ENCODE measurements at places on chromosomes 12 and 14.

DNA sequence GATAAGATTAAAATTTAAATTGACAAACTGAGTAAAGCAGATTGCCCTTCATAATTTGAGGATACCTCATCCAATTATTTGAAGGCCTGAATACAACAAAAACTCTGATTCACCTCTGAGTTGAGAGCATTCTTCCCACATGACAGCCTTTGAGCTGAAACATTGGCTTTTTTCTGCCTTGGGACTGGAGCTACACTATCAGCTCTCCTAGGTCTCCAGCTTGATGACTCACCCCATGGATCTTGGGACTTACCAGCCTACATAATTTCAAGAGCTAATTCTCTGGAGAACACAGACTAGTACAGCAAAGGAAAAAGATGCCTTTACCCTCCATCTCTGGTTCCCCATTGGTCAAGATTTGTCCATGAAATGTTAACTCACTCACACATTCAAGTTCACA, 555.1 kb downstream of the FOXG1 start:
- no peak for DNase-seq

- no peak for DNase-seq
Measured at GRCh38 chr14:50758305-50758704, 72.7 kb downstream of the NIN start.

- no peak for DNase-seq
Measured at GRCh38 chr14:58327019-58327418, 28.7 kb downstream of the ARID4A start.

DNA sequence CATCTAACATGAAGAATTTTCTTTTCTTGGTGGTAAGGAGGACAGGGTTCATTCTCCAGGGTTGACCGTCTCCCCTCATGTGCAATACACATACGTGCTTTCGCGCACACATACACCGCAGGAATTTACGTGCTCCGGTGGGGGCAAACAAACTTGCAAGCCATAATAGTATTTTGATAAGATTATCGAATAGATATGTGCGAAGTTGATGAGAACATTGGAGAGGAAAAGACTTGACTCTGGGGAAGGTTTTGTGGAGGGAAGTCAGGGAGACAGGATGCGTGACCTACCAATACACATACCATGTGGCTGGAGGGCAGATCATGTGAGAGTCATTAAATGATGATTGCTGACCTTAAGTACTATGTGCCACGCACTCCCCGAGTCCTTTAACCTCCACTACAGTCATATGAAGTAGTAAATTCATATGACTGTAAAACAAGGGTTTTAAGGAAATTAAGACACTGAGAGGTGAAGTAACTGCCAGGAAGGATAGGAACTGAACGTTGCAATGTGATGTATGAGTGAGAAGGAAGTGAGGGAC, 921 bp downstream of the RAD51B start:
- DNase-seq: peak; percentile 47

GRCh38 chr12:31850268-31850667, 108.9 kb upstream of the RESF1 start:
- no peak for DNase-seq

- no peak for DNase-seq
Measured at GRCh38 chr14:81177225-81177624, 43.5 kb downstream of the GTF2A1 start.

DNA sequence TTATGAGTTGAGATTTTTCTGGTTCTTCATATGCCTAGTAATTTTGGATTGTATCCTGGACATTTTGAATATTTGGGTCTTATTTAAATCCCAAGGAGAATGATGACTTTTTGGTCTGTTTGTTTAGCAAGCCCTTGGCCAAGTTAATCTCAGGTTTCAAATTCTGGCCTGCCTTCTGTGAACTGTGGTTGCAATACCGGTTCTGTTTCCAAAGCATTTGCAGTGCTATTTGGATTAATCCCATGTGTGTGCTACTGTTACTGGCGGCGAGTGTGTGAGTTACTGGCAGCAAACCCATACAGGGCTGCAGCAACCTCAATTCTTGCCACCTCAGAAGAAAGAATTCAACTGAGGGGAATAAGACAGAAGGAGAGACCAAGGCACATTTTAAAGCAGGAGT, 51.1 kb downstream of the TMEM260 start:
- no peak for DNase-seq

Measured in NB4 (cell line).